Forelimb muscle (tissue), 1 donor: ENCODE measurements at places on chromosomes 12 and 14. TPM values are rescaled to one million over a fixed set of nuclear protein-coding genes. Genes with fewer than 3 reads are reported as not detected.

DNA sequence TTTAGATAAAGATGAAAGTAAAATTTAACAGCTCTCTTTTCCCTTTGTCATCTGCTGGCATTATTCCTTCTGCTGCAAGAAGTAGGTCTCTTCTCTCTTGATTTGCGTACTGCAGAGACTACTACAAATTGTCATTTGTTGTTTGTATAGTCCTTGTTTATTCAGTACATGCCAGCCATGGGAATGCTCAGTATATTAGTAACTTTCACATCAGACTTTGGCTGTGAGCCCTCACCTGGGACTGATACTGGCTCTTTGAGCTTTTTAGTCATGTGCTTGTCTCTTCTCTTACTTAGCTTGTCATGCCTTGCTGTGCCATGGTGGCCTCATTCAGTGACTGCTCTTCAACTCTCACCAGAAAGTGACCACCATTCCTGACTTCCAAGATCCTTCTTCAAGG lies 169.8 kb downstream of the PRKCH start:
- DNase-seq = no peak

PMCH gene
- polyA plus RNA-seq = 0.42 TPM

- DNase-seq = no peak
Measured at GRCh38 chr12:124490584-124491305, 76.7 kb downstream of the NCOR2 start.

DNA sequence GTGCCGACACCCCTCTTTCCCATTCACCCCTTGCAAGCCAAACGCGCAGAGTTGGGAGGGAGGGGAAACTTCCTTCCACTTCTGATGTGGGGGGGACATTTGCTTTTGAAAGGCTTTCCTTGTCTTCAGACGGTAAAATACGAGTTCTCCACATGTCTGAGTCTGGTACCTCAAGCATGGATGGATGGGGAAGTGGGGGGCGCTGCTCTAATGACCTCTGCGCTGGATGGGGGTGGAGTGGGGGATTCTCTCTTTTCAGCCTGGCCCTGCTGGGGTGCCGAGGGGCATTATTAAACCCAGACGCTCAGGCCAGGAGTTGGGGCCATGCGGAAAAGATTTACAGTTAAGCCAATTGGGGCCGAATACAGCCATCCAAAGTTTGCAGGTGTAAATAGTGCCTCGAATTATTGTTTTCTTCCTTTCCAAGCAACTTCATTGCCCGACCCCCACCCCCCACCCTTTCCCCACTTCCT lies 9.1 kb upstream of the TBX3 start:
- no peak for DNase-seq

DNA sequence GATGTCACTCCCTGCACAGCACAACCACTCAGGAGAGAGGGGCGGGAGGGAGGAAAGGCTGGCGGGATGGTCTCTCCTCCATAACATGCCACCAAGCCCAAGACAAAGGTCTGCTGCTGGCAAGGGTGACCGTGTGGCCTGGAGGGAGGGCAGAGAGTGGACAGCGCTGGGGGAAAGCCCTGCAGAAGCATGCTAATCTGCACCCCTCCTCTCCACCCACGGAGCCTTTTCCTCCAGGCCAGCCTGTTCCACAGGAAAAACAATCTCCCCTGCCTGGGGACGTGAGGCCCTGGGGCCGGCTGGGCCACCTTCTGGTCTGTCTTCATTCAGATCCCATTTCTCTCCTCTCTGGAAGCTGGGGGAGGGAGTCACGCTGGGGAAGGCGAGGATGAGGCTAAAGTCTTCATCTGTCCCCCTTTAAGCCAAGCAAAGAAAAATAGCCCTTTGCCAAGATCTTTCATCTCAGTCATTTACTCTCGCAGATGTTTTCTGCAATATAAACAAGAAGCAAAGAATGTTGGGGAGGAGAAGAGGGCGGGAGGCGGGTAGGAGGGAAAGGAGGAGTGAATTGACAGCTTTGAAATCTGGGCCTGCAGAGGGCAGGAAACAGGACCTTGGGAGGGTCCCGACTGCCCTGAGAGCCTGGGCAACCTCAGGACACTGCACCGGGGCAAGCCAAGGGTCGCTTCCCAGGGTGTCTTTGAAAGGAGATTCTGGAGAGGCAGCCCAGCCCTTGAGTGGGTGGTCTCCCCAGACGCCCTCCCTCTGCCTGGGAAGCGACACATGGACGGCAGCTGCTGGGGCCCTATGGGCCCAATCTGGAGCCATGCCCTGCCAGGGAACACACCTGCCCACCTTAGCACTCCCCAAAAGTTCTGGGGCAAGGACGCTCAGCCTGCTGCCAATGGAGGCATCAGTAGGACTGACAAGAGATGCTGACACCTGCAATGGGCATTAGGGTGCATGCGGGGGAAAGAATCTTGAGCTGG lies 133.6 kb downstream of the ZFP36L1 start:
- DNase-seq = no peak

DNA sequence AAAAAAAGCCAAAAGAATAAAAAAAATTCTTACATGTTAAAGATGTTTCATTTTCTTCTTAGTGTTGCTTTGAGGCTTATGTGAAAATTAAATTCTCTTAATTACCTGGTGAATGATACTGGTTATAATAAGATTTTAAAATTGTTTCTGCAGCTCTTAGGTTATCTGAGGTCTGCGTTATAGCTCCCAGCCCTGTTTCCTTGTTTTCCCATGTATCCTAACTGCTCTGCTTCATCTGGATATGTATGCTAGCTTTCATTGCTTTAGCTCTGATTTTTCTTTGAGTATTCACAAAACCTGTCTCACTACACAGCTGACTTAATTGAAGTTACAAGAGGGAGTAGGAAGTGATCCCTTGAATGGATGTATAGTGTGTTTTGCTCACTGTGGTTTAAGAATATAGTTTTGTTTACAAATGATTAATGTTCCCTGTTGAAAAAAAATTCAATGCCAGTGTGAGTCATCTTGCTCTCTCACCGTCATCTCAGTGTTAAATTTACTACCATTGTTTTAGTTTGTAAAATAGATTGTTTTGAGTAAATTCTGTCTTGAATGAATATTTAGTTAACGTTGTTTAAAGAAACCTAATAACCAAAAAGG lies 26.8 kb downstream of the CPSF6 start:
- DNase-seq = no peak

GRCh38 chr12:989751-990660 lies 1.0 kb upstream of the ERC1 start:
- DNase-seq = peak; percentile 22

DNA sequence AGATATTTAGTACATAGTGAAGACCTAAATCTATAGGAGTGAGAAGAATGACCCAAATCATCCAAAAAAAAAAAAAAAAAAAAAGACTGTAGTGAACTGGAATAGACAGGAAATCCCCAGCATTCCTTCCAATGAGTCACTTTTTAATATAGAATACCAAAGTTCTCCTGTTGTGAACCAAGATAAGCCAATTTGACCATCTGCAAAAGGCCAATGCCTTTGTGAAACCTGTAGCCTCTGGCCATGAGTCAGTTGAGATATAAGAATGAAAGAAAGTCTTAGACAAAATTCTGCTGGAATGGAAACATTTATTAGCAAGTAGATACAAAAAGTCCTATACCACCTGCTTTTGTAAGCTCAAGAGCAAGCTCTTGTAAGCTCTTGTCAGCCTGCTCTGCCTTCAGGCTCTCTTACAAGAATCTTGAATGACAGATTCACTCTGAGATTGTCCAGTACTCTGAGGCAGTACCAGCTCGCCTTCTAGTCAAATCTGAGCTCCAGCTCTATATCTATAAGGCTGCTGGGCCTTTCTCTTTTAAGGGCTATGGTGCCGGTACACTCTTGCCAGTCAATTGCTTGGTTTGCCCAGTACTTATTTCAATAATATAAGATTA lies 243.0 kb upstream of the TMTC1 start:
- no peak for DNase-seq

DNA sequence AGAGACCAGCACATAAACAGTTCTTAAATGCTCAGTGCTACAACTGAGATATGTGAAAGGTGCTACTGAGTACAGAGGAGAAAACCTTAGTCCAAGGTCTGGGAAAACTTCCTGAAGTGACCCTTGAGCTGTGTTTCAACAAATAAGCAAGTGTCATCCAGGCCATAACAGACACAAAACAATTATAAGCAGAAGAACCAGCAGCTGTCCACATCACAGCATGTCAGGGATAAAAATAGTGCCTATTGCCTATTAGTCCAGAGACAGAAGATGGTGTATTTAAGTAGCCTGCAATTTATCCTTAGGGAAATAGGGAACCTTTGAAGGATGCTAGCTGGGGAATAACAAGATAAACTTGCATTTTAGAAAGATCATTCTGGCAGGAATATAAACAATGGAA lies 237.8 kb downstream of the SPTSSA start:
- no peak for DNase-seq

GRCh38 chr14:103552011-103552845 lies 10.2 kb downstream of the BAG5 start:
- no peak for DNase-seq

DNA sequence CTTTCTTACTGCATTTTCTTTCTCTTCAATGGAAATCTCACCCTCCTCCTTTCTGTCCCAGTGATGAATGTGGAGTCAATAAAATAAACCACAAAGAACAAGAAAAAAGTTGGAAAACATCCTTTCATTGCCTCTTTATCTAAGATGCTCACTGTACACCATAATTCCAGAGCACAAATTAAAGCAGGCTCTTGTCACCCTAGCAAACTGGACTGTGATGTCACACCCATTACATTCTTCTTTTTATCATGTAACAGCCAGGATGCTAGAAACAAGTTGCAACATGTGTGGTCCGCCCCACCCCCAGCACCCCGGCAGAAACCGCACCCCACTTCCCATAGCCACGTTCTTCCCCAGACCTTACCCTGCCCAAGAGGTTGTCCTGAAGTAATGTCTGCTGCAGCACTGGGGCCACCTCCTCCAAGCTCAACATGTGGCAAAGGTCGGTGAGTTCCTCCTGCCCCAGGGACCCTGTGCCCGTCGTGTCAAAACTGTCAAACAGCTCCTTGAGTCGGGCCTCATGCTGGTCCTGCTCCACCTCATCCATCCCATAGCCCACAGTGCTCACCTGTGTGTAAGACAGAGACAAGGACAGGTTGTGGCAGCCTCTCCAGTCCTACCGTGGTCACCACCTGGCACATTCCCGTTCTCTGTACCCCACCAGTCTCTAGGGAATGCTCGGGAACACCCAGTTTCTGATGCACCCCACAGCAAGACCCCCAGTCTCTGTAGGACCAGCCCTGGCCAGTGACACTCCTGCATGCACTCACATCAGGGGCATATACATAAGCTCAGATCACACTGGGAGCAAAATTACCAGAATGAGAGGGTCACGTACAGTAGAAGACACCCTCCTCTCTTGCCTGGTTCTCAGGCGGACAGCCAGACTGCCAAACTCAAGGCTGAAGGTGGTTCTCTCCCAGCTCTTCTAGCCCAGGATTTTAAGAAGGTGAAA lies 9.2 kb downstream of the NIN start:
- DNase-seq = no peak

- DNase-seq = no peak
Measured at GRCh38 chr12:47751561-47751960, 7.1 kb downstream of the RAPGEF3 start.

GRCh38 chr12:53180931-53181645 lies 363 bp upstream of the CSAD start:
- DNase-seq = no peak
